ENCODE measurements at places on chromosomes 1 and 21. TPM values are rescaled to one million over a fixed set of nuclear protein-coding genes. Genes with fewer than 3 reads are reported as not detected.

CCNL2 gene
- polyA plus RNA-seq = 330 TPM

RYR2 gene
- 1.2 TPM for polyA plus RNA-seq

FAM110D gene
- 1.2 TPM for polyA plus RNA-seq

PARP1 gene
- 139 TPM for polyA plus RNA-seq

FCGR1A gene
- polyA plus RNA-seq = 1.9 TPM

SLC35E2B gene
- 64.0 TPM for polyA plus RNA-seq

DOP1B gene
- 4.7 TPM for polyA plus RNA-seq

STUM gene
- 1.7 TPM for polyA plus RNA-seq

PROK1 gene
- polyA plus RNA-seq = not detected
